ENCODE measurements at places on chromosomes 7 and 10. TPM values are rescaled to one million over a fixed set of nuclear protein-coding genes. Genes with fewer than 3 reads are reported as not detected.

DPP6 gene
- total RNA-seq = not detected

RARRES2 gene
- 10.6 TPM for total RNA-seq

PTPRZ1 gene
- total RNA-seq = 0.51 TPM

ARHGAP22 gene
- total RNA-seq = 4.4 TPM

FIS1 gene
- 284 TPM for total RNA-seq

CYP26C1 gene
- total RNA-seq = not detected

RAPGEF5 gene
- total RNA-seq = 22.4 TPM

CTBP2 gene
- total RNA-seq = 35.9 TPM

TMEM213 gene
- total RNA-seq = not detected

UCN3 gene
- not detected for total RNA-seq

NPFFR1 gene
- total RNA-seq = not detected

ATOH7 gene
- not detected for total RNA-seq

FFAR4 gene
- total RNA-seq = 0.08 TPM

GRCh38 chr10:63094405-63094804 lies 38.7 kb upstream of the NRBF2 start:
- DNase-seq = no peak

DNA sequence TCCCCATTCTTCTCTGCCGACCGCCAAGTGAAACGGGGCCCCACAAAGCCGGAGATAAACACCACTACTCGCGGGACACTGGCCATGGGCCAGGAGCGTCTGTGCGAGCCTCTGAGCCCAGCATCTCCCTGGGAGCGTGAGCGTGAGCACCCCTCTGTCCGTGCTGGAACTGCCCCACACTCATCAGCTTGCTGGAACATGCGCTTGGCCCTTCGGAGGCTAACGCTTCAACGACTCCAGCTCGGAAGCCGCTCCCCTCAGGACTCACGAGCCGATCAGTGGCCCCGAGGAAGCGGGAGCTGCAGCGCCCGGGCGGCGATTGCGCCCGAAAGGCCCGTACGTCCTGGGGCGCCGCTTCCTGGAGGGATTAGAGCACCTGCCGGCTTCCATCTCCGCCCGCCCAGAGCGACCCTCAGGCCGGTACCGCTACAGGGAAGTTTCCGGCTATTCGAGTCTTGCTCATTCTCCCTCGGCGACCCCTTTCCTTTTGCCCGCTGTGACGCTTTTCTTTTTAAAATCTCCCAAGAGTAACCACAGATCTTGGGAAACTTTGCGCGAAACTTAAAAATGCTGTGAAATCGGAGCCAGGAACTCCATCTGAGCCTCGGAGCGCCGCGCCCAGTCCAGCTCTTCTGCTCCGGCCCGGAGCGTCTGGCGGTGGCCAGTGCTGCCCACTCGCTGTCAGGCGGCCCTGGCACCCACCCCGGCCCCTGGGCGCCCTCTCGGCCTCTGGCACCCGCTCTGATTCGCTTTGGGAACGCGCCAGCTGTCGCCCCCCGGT lies 1.0 kb downstream of the TLL2 start:
- no peak for DNase-seq

DNA sequence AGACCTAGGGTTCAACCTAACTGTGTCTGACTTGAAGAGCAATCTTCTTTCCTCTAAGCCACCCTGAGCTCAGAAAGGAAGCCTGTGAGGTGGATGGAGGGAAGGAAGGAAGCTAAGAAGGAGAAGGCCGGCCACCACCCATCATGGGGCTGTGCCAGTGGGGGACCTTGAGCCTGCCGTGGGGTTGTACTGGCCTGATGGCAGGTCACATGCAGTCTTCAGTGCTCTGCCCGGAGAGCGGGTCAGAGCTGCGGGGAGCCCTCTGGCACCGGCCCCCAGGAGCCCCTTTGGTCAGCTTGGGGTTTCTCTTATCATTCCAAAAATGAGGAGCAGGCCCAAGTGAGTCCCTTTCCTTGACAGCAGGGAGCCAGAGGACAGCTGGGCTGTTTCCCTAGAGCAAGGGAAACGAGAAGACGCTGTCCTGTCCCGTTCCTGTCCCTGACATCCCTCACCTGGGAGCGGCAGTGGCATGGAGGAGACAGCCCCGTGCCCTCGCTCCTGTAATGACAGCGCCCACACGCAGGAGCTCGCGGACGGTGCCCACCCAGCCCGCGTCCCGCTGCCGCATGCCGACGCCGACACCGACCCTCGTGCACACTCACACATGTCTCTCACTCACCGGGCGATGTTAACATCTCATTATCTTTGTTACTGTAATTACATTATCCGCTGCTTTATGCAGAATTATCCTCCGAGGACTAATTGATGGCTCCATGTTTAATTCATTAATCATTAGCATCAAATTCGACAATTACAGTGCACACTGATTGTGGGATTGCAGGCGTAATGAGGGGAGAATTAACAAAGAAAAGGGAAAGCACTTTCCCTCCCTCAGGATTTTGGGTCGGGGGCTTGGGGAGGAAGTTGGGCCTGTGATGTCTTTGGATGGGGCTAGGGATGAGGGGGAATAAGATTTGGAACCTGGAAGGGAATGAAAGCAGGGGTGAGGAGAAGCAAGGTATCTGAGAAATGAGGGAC lies 31.3 kb downstream of the GBX1 start:
- no peak for DNase-seq

- DNase-seq = no peak
Observed at GRCh38 chr10:96846395-96846794, 14.3 kb downstream of the LCOR start.

DNA sequence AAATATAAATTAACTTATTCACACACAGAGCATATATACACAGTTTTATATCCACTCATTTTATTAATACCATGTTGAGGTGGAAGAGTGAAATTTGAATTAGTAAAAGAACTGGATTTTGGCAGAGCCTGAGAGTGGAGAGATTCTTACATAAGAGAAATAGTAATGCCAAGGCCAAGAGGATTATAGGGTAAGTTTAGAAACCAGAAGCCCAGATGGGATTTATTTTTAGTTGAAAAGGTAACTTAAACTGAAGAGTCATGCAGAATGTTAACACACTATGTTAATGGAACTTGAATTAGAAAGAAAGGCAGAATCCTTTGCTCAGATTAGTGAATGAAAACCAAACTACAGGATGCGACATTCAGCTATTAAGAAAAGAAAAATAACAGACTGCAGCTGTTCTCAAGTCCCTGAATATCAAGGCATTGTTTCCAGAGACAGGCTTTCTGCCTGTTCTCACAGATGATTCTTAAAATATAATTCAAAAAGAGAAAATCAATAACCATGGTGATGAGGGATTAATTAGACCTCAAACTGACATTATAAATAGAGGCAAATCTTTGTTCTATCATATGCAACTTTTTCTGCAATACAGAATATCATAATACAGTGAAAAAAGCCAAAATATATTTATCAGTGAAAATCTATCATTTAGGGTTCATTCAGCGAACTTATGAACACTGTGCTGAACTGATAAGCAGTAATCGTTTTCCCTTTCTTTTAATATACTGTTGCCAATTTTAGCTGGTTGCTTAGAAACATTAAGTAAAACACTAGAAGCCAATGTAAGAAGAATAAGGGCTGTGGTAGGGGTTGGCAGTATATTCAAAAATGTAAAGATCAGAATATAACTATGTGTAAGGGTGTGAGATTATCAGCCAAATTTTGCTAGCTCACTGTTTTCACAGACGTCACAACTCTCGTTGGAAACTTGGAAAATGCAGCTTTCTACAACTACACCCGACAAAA lies 34.4 kb downstream of the HECTD2 start:
- no peak for DNase-seq

DNA sequence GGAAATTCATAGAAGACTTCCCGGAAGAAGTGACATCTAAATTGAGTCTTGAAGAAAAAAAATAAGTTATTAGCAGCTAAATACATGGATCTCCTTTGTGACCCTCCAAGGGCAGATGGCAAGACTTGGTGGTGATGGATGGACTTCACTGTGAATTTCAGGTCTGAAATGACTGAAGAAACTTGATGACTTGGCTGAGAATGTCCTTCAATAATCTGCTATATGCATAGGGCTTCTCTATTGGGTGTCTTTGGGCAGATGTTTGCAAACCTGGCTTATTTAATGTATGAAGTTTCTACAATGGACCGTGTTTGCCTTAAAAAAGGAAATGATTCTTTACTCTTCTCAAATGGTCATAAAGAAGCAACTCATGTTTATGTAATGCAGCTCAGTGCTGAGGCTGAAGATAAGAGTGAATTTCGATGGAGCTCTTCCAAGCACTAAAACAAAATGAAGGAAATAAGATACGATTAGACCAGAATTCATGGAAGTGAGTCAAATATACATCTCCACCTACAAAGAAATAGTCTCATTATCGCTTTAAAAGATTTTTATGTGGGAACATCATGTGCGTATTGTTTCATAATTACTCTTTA lies 116.6 kb upstream of the WDR11 start:
- no peak for DNase-seq

- no peak for DNase-seq
Observed at GRCh38 chr7:29340696-29341095, 146.1 kb downstream of the CHN2 start.

DNA sequence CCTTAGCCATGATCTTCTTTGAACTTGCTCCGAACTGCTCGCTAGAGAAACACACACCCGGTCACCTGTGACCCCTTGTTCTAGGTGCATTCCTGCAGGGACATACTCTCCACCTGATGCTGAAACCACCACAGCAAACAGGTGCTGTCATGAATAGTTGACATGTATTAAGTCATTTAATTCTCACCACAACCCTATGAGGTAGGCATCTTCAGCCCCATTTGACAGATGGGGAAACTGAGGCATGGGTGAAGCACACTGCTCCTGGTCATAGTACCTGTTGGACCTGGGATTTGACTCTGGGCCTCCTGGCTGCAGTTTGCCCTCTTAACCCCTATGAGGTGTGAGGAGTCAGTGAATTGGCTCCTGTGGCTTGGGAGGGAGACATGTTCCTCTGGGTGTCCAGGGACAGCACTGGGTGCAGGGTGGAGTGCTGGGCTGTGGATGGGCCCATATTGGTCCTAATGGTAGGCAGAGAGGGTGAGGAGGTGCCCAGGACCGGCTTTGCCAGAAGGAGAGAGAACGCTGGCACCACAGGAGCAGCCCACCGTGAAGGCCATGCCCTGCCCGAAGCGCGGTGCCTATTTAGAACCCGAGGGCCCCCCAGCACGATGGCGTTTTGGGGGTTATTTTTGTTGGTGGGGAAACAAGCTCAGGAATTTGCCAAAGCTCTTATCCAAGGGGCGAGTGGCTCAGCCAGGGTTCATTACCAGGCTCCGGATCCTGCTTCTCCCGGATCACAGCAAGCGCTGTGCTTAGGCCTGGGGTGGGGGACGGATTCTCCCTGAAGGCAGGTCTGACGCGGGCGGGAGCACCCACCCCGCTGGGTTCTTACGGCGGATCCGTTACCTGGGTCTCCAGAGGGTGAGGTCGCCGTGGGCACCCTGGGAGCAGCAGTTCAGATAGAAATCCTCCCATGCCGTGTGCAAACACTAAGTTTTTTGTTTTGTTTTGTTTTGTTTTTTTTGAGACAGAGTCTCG lies 52.3 kb downstream of the GLRX3 start:
- no peak for DNase-seq

- peak; percentile 19 for DNase-seq
Observed at GRCh38 chr7:158024881-158025280, 562.7 kb downstream of the PTPRN2 start.

GRCh38 chr7:22074897-22075296 lies 129.2 kb upstream of the CDCA7L start:
- no peak for DNase-seq

DNA sequence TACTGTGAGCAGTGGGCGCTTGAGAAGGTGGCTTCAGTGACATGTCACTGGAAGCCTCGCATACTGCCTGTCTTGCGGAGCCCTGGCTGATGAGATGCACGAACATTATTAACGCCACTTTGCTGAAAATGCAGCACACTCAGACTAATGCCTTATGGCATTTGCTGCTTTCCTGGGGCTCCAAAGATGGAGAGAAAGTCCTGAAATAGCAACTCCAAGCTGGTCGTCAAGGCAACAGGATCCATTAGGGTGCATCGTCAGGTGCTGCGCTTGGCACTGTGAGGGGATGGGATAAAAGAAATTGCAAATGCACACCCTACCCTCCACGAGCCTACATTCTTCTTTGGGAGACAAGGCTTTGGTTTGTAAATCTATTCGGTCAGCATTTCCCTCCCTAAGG lies 592.5 kb downstream of the TYW1 start:
- peak; percentile 24 for DNase-seq

GRCh38 chr7:84085147-84085546 lies 109.4 kb downstream of the SEMA3A start:
- DNase-seq = no peak

- DNase-seq = no peak
Observed at GRCh38 chr7:44764081-44764480, 15.4 kb downstream of the ZMIZ2 start.

DNA sequence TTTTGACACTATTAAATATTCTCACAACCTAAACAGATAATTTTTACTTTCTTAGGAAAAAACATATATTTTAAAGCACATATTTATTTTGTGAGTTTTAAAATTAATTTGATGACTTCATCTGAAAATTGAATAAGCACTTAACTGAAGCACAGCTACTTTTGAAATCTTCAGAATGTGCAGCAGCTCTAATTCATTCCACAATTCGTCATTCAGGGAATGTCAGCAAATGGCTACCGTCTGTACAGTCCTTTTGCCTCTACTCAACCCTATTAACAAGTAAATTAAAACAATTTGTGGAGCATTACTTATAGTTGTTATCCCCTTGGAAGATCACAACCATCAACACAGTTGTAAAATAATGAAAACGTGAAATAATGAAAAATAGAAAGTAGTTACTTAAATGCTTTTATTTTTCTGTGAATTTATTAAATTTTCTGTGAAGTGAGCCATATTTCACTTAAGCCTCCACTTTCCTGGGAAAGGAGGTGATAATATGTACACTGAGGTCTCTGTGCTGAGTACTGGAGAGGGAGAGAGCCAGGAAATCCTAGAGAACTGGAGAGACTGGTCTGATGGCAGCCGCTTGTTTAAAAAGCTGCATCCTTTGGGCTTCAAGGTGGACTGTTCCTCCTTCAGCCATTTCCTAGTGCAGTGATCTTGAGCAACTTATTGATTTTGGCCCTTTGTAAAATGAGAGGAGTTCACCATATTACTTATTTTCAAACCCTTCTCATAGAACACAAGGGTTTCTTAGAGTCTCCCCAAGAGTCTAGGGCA lies 70.6 kb downstream of the REEP3 start:
- DNase-seq = no peak

- DNase-seq = no peak
Observed at GRCh38 chr7:116365797-116366196, 133.7 kb upstream of the CAV2 start.

DNA sequence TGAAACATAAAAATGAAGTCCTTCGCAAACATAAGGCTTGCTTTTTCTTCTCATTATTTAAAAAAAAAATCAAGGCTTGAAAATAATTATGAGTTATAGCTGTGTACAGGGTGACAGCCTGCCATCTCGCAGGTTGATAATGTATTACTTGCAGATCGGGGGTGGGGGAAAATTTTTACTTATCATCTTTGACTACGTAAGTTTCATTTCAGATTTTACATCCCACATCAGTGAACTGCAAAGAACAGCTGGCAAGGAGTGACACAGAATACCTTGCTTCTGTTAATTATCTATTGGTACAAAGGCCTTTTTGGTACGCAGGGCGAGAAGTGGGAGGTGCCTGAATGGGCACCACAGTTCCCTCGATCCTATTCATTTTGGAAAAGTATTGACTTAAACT lies 59.0 kb downstream of the INSYN2A start:
- no peak for DNase-seq

GRCh38 chr10:35570397-35570796 lies 34.7 kb upstream of the GJD4 start:
- no peak for DNase-seq

GRCh38 chr10:96270571-96270970 lies 798 bp downstream of the BLNK start:
- no peak for DNase-seq

All from cardiac septum (tissue), 1 donor.